ENCODE measurements at places on chromosomes 16 and 17.

GRCh38 chr17:62064029-62064790 lies 868 bp downstream of the MED13 start:
- DNase-seq = no peak

DNA sequence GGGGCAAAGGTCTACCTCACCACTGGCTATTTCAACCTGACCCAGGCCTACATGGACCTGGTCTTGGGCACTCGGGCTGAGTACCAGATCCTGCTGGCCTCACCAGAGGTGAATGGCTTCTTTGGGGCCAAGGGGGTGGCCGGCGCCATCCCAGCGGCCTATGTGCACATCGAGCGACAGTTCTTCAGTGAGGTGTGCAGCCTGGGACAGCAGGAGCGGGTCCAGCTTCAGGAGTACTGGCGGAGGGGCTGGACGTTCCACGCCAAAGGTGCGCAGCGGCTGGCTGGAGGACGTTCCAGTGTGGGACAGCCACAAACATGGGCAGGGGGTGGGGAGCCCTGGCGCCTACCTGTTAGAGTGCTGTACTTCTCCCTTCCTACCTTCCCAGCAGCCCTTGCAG lies 25.4 kb downstream of the PGS1 start:
- no peak for DNase-seq

- DNase-seq = peak; percentile 81
These were observed 141.2 kb downstream of the SEC14L1 start for GRCh38 chr17:77281904-77282367.

- DNase-seq = no peak
These were observed 7.1 kb downstream of the SOX8 start for GRCh38 chr16:988471-989353.

DNA sequence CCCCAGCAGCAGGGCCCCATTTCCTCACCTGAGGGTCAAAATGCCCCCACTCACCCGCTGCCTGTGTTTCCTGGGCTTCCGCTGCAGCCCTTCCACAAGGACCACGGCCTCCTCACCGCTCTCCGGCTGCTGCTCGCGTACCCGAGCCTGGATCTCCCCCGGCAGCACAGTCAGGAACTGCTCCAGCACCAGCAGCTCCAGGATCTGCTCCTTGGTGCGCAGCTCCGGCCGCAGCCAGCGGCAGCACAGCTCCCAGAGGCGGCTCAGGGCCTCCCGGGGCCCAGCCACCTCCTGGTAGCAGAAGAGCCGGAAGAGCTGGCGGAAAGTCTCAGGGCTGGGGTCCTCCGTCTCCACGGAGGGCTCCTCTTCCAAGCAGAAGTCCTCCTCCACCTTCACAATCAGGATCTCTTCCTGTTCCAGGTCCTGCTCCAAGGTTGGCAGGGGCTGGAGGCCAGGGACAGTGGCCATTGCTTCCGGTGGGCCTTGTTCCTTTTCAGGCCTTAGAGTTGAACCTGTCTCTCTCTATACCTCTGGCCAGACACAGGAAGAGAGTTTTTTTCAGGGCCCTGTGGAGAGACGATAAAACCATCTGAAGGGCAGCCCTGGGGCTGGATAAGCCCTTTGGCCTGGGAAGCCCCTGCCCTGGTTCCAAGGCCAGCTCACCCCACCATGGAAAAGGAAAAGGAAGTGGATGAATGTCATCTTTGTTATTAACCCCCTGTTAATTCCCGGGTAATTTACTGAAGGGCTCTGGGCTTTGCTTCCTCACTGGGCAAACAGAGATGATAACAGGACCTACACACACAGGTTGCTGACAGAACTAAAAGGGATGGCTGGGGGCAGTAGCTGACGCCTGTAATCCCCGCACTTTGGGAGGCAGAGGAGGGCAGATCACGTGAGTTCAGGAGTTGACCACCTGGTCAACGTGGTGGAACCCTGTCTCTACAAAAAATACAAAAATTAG lies 1.2 kb downstream of the ZNF500 start:
- DNase-seq = no peak

DNA sequence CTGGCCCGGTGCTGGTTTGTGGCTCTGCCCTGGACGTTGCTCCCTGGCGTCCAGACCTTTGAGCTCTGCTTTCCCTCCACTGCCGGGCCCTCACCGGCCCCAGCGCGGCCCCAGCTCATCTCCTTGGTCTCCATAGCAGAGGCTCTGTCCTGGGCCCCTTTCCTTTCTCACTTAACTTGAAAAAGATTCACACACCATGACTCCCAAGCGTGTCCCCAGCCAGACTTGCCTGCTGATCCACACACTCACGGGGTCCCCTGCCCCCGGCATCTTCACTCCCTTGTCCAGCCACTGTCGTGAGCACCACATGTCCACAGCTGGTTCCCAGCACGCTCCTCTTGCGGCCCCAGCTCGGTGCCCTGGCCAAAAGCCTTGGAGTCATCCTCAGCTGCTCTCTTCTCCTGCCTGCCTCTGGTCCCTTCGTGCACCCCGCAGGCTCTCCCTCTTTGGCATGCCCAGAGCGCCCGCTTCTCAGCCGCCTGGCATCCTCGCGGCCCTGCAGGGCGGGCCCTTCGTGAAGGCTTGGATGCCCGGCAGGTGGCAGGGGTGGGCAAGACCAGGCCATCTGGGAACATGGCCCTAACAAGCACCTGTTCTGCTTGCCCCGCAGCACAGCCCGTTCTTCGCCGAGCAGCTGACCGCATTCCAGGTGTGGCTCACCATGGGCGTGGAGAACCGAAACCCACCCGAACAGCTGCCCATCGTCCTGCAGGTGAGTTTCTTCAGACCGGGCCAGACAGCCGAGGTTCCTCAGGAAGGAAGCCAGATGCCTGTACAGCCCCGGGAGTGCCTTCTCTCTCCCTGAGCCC lies 145.6 kb upstream of the CHMP6 start:
- no peak for DNase-seq

DNA sequence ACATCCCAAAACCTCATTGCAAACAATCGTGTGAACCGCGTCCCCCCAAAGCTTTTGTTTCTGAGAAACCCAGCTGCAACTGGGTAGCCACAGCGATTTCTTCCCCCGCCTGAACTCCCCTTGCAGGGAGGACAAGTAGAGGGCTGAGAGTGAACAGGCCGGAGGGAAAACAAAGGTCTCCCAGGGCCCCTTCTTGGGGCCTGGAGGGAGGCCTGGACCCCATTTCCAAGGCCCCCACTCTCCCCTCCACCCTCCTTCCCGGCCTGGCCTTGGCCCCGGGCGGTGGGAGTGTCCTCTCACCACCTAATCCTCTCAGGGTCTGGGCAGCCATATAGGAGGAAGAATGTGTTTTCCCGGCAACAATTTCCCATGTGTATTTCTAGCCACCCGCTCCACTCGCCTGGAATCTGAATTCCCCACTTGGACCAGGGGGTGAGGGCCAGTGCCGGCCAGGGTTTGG lies 2.6 kb downstream of the GLIS2 start:
- no peak for DNase-seq

- DNase-seq = no peak
These were observed 11.3 kb downstream of the SSTR2 start for GRCh38 chr17:73175962-73176565.

DNA sequence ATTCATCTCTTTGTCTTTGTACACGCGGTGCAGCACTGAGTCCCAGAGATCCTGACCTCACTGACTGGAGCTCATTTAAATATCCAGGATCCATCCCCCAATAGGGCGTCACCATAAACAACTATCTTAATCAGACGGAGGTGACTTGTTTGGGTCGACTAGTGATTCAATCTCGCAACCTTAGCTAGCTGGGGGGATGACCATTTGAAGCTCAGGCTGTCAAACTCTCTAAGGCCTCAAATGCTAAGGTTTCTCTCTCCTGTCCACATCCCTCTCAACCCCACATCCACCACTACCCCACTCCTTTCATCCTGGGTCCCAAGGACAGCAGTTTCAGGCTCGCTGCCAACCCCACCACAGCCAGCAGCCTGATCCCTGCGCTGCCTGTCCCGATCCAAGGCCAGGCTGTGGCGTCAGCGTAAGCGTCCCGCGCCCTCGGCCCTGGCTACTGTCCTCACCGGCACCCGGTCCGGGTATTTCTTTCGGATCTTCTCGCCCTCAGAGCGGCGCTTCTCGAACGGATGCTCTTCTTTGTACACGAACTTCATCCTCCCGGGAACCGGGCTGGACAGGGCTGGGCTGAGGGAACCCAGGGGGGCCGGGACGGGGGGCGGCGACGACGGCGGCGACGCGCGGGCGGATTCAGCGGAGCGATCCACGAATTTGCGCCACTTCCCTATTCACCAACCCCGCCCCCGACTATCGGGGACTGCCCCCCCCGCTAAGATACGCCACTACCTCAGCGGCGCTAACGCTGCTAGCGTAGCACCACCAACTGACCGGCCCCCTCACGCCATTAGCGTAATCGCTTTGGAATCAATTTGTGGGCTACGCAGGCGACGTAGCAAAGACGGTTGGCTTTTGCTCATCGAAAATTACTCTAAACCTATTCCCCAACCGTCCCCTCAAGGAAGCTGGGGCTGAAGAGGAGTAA lies at the start of gene GABARAP:
GABARAP (minus strand) TSS at position 667 of the 934 bp plus-strand sequence; CDS start at position 548, 119 bp downstream.
- DNase-seq = peak; percentile 95

DNA sequence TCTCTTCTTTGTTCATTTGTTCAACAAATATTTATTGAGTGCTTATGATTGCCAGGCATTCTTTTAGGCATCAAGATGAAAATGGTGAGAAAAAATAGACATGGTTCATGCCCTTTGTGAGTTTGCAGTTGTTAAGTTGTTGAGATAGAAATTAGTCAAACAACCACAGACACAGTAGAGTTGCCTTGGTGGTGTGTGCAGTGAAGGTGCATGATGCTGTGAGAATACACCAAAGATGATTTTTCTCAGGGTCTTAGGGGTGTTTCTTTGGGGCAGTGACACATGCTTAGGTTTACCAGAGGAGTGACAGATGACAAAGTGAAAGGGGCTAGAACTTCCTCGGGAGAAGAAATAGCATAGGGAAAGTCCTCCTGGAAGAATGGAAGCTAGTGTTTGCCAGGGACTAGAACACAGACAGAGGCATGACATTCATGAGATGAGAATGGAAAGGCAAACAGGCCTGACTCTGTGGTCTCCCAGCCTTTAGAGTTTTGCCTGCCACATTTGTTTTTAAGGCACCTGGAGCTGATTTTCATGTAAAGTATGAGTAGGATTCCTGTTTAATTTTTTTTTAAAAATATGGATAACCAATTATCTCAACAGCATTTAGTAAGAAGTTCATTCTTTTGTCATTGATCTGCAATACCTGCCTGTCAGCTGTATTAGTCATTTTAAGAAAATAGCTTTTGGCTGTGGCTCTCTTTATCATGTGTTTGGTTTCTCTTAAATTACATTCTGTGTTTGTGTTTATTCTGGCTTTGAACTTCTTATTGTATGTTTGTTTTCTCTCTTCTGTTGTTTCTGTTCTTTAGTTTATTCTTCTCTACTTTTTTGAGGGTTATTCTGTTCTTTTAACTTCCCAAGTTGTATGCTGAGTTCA lies 36.6 kb downstream of the CYLD start:
- DNase-seq = no peak

- no peak for DNase-seq
These were observed 41.9 kb downstream of the FTO start for GRCh38 chr16:53745753-53746266.

DNA sequence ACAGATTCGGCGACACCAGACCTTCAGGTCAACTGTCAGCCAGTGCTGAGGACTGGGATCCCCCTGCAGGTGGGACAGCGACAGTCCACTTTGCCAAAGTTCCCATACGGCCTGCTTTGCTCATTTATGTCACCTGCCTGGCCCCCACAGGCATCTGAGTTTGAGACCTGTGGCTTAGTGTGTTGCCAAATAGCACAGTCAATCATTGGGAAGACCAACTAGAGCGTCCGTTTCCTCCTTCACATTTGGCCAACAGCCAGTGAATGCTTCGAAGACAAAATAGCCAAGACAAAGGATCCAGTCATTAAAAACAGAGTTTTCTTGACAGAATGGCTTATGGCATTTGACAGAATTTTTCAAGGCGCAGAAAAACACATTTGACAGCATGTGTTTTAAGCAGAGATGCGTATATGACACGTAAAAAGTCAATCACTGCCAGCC lies 113.8 kb downstream of the ABCC12 start:
- peak; percentile 24 for DNase-seq

DNA sequence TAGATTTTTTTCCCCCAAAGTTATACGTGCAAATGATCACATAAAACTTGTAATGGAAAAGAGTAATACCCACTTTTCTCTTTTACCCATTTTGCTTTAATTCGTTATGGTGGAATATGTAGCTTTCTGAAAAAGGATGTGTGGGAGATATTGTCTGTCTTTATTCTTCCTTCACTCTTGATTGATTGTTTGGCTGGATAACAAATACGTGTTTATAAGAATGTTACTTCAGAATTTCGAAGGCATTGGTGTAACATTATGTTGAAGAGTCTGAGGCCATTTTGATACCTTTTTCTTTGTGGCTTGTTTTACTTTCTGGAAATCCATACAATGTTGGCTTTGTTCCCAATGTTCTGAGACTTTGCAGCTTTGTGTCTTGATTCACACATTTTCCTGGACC lies 71.4 kb downstream of the BCAS3 start:
- DNase-seq = no peak

- no peak for DNase-seq
These were observed 24.5 kb downstream of the ZNF750 start for GRCh38 chr17:82815354-82815753.

DNA sequence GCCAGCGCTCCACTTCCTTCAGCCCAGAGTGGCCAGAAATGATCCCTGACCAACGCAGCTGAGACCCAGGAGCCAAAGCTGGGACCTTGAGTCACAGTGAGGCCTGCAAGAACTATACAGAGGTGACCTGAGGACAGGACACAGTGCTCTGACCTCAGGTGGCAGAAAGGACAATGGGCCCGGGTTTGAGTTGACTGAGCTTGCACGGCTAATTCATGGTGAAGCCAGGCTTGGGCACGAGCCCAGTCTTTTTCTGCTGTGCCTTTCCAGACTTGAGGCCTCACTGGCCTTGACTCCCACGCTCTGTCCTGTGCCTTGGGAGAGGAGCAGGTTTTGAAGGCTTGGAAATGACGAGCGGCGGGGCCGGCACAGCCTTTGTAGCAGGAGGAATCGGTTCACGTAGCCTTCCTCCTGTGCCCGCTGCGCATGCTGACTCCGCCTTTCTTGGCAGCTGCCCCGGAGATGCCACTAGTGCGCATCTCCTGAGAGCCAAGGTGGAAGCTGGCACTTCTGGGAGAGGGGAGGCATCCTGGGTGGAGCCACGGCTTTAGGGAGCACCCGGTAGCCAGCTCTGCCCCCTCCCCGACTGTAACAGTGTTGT lies 34.9 kb downstream of the NDEL1 start:
- DNase-seq = no peak

- DNase-seq = peak; percentile 60
These were observed 694 bp downstream of the NF1 start for GRCh38 chr17:31095236-31096105.

- DNase-seq = no peak
These were observed 20.0 kb downstream of the MYH10 start for GRCh38 chr17:8610558-8610957.

DNA sequence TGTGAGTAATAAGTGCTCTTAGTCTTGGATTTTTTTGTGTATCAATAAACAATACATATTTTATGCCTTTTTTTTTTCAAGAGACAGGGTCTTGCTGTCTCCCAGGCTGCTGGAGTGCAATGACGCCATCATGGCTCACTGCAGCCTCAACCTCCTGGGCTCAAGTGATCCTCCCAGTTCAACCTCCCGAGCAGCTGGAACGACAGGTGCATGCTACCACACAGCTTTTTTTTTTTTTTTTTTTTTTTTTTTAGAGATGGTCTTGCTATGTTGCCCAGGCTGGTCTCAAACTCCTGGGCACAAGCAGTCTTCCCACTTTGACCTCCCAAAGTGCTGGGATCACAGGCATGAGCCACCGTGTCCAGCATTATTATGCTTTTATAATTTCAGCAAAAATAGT lies 13.0 kb downstream of the ACSF2 start:
- no peak for DNase-seq

- peak; percentile 72 for DNase-seq
These were observed 48.8 kb downstream of the SDK2 start for GRCh38 chr17:73595479-73595878.

Measured in A549 (cell line).